ENCODE measurements at places on chromosomes 16 and 17. TPM values are rescaled to one million over a fixed set of nuclear protein-coding genes. Genes with fewer than 3 reads are reported as not detected.

The CRHR1 gene
- total RNA-seq, result not detected

The FOXO3B gene
- total RNA-seq, result 3.0 TPM

The ALOX15B gene
- 20.8 TPM for total RNA-seq

The NUP93 gene
- total RNA-seq, result 55.5 TPM

The CES5A gene
- total RNA-seq, result not detected

The SMIM22 gene
- total RNA-seq, result 2.1 TPM

The BEAN1 gene
- under 0.01 TPM for total RNA-seq

The KCNH6 gene
- total RNA-seq, result not detected

The HOXB4 gene
- under 0.01 TPM for total RNA-seq

The DPEP2NB gene
- total RNA-seq, result not detected

The ADAMTS18 gene
- total RNA-seq, result not detected

The TMED6 gene
- under 0.01 TPM for total RNA-seq

The DRC3 gene
- 0.14 TPM for total RNA-seq

The KRTAP1-4 gene
- not detected for total RNA-seq

The RANBP10 gene
- 9.8 TPM for total RNA-seq

The CES3 gene
- total RNA-seq, result 1.4 TPM

The GPR139 gene
- total RNA-seq, result not detected

The RFFL gene
- 15.0 TPM for total RNA-seq

The HES7 gene
- 0.28 TPM for total RNA-seq

The CHD9NB gene
- 1.1 TPM for total RNA-seq

The SEPTIN12 gene
- total RNA-seq, result not detected

The CDH3 gene
- 791 TPM for total RNA-seq

The MARVELD3 gene
- total RNA-seq, result 48.7 TPM

The KRT33B gene
- total RNA-seq, result 59.1 TPM

The CRYBA1 gene
- not detected for total RNA-seq

The TAT gene
- total RNA-seq, result 0.07 TPM

The SOST gene
- not detected for total RNA-seq

The YPEL3 gene
- total RNA-seq, result 14.5 TPM

The MMP28 gene
- total RNA-seq, result 31.8 TPM

The ADAD2 gene
- total RNA-seq, result not detected

The KCNH4 gene
- not detected for total RNA-seq

The MYH2 gene
- not detected for total RNA-seq

The MYADML2 gene
- not detected for total RNA-seq

The PTX4 gene
- not detected for total RNA-seq

The RDM1 gene
- 0.14 TPM for total RNA-seq

Measured in nasal cavity respiratory epithelium epithelial cell of viscerocranial mucosa (primary cell).